ENCODE measurements at places on chromosomes 4 and X. TPM values are rescaled to one million over a fixed set of nuclear protein-coding genes. Genes with fewer than 3 reads are reported as not detected.

DNA sequence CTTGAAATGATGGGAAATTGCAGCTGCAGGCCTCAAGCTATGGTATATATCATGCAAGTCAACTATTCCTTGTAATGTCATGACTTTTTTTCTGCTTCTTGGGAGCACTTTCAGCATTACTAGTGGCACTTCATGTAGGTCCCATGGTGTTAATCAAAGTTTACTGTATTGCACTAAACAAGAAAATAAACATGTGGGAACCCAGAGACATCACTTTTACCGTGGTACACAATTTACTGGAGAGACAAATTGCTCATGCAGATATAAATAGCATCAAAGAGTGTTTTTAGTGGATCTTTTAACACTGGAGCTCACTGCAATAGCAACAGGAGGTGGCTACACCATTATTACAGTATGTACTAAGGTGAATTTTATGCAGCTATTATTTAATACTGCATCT, 79.2 kb downstream of the UNC5C start:
- DNase-seq, result no peak

DNA sequence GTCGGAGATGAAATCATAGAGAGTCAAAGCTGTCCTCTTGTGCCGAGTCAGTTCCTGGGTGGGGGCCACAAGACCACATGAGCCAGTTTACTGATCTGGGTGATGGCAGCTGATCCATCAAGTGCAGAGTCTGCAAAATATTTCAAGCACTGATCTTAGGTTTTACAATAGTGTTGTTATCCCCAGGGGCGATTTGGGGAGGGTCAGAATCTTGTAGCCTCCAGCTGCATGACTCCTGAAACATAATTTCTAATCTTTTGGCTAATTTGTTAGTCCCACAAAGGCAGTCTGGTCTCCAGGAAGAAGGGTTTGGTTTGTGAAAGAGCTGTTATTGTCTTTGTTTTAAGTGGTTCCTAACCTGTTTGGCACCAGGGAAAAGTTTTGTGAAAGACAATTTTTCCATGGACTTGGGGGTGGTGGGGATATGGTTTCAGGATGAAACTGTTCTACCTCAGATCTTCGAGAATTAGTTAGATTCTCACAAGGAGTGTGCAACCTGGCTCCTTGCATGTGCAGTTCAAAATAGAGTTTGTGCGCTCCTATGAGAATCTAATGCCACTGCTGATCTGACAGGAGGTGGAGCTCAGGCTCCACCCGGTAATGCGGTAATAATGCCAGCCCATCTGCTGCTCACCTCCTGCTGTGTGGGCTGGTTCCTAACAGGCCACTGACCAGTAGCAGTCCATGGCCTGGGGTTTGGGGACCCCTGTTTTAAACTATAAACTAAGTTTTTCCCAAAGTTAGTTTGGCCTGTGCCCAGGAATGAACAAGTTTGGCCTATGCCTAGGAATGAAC, 29.2 kb downstream of the METAP1 start:
- DNase-seq, result no peak

Gene FAT4
- 0.95 TPM for total RNA-seq

DNA sequence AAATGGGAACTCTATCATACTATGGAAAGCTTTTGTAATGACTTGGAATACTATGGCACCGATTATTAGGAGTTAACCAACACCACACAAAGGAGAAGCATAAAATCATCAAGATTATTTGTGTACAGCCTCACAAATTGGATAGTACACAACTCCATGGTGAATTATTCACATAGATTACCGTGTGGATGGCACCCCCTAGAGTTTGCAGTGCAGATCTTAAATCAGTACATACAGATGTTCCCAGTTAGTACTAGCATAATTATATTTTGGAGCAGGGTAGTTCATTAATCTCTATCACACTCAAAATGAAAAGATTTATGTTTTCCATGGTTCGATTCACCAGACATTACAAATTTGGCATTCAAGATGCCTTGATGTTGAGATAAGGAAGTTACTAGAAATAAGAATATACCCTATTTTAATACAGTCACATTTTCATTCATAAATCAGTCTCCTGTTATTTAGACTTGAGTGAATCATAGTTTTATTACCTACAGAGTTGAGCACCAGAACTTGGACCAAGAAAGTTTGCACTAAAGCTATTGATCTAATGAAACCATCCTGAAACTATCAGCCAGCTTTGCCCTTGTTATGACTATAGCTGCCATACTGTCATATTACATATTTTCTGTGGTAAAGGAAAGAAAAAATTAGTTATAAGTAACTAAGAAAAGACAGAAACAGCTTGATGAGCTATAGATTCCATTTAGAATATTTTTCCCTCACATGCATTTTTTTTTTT, 531.8 kb downstream of the GLUD2 start:
- DNase-seq, result peak; percentile 57

Gene TMEM47
- 4.7 TPM for total RNA-seq

Data from PC-3 (cell line).